Smooth muscle cell of the pulmonary artery (primary cell): ENCODE measurements at places on chromosomes 1 and 21. TPM values are rescaled to one million over a fixed set of nuclear protein-coding genes. Genes with fewer than 3 reads are reported as not detected.

The TTC22 gene
- total RNA-seq = not detected in 2 replicates

The RWDD3 gene
- 10.4 and 12.6 TPM in 2 replicates for total RNA-seq

The ATP1A2 gene
- total RNA-seq = 1.5 TPM in 2 replicates

The HES3 gene
- total RNA-seq = not detected in 2 replicates

The TMCC2 gene
- total RNA-seq = 2.7 and 3.3 TPM in 2 replicates

The SPAG17 gene
- total RNA-seq = not detected in 2 replicates

The KCNJ9 gene
- under 0.01 TPM in 1 of 2 replicates, not detected in the other for total RNA-seq

The ERICH3 gene
- not detected in 2 replicates for total RNA-seq

The PTPRU gene
- 6.4 and 32.7 TPM in 2 replicates for total RNA-seq

The TNFRSF1B gene
- total RNA-seq = 4.5 and 11.7 TPM in 2 replicates

The MYOG gene
- not detected in 2 replicates for total RNA-seq

The MTOR gene
- 36.8 and 53.6 TPM in 2 replicates for total RNA-seq

The LHX8 gene
- not detected in 2 replicates for total RNA-seq

The CCDC30 gene
- 1.4 and 1.9 TPM in 2 replicates for total RNA-seq

The S100A4 gene
- total RNA-seq = 41.0 and 113 TPM in 2 replicates

The SLC5A9 gene
- not detected in 2 replicates for total RNA-seq

The CELSR2 gene
- total RNA-seq = 4.8 and 6.3 TPM in 2 replicates

The CCDC27 gene
- not detected in 2 replicates for total RNA-seq
